ENCODE measurements at places on chromosomes 16 and 17.

DNA sequence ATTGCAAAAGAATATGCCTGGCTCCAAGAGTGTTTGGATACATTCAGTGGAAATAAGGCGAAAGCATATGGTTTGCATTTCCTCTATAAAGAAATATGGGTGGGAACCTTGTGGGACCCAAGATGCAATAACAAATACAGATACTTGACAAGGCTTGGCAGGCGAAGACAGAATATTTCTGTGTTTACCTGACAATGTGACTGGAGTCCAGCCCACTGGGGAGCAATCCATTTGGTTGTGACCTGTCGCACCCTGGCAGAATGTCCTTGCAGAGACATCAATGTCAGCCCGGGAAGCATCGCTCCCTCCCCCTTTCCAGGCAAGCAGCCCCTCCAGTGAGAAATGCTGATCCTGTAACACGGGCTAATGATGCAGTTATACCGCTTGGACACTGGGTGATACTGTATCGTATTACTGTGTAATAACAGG lies 296.6 kb downstream of the MAF start:
- DNase-seq = no peak

GRCh38 chr16:19645557-19645981 lies 72.5 kb downstream of the KNOP1 start:
- DNase-seq = no peak

GRCh38 chr16:57028086-57028485 lies 38.7 kb downstream of the NLRC5 start:
- DNase-seq = no peak

- DNase-seq = no peak
Observed at GRCh38 chr17:68733241-68734176, 132.3 kb upstream of the FAM20A start.

GRCh38 chr16:15427648-15428239 lies 6.6 kb upstream of the BMERB1 start:
- DNase-seq = no peak

- DNase-seq = no peak
Observed at GRCh38 chr16:75081179-75081859, 35.3 kb downstream of the LDHD start.

DNA sequence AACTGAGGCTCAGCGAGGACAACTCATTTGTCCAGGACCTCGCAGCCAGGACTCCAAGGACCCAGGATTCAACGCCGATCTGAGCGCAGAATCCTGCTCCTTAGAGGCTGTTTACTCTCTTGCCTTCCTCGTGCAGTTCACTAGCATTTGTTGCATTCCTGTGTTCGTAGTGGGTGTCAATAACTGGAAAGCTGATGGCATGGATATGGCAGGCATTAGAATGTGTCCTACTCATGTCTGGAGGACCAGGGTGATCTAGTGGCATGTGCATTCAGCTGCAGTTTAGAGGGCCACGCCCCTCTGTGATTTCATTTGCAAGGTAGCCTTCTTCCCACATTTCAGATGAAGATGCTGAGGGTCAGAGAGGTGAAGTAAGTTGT lies 510 bp downstream of the CRISPLD2 start:
- no peak for DNase-seq

GRCh38 chr17:703081-703875 lies 11.4 kb downstream of the VPS53 start:
- no peak for DNase-seq

GRCh38 chr16:77581706-77582105 lies 140.6 kb upstream of the NUDT7 start:
- no peak for DNase-seq

- no peak for DNase-seq
Observed at GRCh38 chr16:1120577-1120941, 24.5 kb upstream of the C1QTNF8 start.

GRCh38 chr16:12771341-12771798 lies 32.3 kb downstream of the CPPED1 start:
- DNase-seq = no peak

- no peak for DNase-seq
Observed at GRCh38 chr16:88856122-88856827, 472 bp downstream of the GALNS start.

GRCh38 chr16:87248714-87249113 lies 68.5 kb downstream of the C16orf95 start:
- DNase-seq = no peak

- peak; percentile 39 for DNase-seq
Observed at GRCh38 chr17:79042421-79043190, 18.6 kb downstream of the C1QTNF1 start.

- no peak for DNase-seq
Observed at GRCh38 chr16:62254847-62255246, 218.6 kb upstream of the CDH8 start.

- no peak for DNase-seq
Observed at GRCh38 chr16:83312718-83313245, 495.0 kb upstream of the HSBP1 start.

DNA sequence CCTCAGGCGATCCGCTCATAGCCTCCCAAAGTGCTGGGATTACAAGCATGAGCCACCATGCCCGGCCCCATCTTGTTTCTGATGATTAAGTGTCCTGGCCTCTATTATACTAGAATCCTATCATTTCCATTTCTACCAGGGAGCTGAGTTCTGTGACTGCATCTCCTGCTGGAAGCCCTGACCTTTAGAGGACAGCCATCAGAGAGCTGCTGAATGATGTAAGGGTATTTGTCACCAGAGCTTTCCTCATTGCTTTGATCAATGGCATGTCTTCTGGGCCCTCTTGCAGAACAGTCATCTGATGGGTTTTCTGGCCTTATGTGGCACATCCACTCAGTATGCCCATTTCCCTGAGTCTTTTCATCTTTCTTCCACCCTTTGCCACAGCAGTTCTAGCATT lies 39.9 kb downstream of the PSMD12 start:
- no peak for DNase-seq

DNA sequence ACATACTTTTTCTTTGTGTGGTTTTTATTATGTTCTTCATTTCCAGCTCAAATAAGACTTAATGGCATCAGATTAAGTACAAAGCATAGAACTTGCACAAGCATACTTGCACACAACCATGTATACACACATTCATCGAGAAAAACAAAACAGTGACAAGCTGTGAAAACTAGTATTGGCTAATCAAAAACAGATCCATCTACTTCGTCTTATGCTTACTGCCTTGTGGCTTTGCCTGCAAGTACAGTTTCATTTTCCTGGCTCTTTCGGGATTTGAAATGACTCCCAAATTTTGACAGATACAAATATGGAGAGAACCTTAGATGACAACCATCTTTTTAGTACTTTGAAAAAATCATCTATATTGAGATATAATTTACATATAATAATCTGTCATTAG lies 338.3 kb downstream of the BCAS3 start:
- DNase-seq = no peak

GRCh38 chr16:4011940-4012629 lies 104.2 kb downstream of the ADCY9 start:
- DNase-seq = no peak

GRCh38 chr16:67543582-67543981 lies 15.0 kb downstream of the RIPOR1 start:
- no peak for DNase-seq

DNA sequence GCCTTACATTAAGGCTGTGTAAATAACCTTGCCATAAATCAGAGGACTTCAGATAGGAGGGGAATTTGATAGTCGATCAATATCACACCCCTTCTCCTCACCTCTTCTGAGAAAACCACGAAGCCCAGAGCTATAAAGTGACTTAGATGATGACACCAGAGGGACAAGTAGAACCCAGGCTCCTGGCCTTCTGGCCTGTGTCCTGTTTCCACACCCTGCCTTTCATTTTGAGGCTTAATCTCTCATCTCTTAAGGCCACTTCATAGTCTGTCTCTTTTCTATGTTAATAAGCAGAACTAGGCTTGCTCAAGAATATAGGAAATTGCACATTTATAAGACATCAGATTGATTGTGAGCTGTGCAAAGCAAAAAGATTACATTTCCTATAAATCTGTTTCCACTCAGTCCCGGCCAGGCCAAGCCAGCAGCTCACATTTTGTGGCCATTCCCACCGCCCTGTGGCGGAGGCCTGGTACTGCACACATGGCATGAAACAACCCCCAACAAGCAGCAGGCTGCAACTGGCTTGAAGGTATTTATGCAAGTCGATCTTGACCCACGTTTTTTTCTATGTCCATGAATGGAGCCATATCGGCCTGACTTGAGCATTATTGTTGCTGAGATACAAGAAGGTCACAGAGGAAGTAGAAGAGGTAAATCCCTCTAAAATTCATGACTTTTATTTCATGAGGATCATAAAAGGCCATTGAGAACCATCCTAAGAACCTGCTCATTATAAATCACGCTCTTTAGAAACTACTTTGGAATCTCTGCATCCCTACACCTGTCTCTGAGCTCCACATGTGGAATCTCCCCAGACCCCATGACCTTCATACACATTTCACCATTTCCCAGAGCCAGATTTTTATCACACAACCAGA lies 93.7 kb downstream of the PMP22 start:
- no peak for DNase-seq

DNA sequence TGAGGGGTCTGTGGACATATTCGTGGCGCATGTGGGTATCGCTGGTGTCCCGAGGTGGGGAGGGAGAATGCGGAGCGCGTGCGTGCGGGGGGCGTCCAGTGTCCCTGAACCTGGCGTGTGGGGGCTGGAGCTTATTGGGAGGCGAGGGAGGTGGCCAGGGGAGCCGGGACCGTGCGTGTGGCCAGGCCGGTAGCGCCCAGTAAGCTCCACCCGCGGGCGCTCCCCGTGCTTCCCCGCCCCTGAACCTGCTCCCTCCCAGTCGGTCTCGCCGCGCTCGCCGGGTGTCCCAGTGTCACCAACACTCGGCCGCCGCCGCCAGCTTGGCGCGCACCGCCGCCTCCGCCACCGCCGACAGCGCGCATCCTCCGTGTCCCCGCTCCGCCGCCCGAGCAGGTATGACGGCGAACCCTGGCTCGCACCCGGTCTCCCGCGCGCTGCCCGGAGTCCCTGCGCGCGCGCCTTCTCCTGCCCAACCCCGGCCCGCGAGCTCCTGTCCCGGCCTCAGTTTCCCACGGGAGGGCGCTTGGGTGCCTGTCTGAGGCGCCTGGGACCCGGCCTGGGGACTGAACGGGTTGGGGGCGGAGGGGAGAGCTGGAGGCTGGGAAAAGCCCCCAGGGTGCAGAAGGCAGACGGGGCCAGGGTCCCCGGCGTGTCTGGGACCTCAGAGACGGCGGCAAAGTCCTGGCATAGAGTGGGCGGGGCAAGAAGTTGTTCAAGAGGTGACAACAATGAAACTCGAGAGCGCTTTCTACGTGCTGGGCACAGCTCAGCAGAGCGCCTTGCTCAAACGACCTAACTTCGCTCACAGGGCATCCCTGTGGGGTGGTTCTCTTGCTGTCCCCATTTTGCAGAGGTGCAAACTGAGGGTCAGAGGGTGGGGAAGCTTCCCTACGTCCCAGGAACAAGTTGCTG lies at the start of gene SCNN1B:
Gene SCNN1B (plus strand): TSS at position 258 of the 912 bp plus-strand sequence. CDS start 46,298 bp downstream, outside the sequence.
- no peak for DNase-seq

- DNase-seq = no peak
Observed at GRCh38 chr16:67800338-67800926, 5.9 kb downstream of the RANBP10 start.

DNA sequence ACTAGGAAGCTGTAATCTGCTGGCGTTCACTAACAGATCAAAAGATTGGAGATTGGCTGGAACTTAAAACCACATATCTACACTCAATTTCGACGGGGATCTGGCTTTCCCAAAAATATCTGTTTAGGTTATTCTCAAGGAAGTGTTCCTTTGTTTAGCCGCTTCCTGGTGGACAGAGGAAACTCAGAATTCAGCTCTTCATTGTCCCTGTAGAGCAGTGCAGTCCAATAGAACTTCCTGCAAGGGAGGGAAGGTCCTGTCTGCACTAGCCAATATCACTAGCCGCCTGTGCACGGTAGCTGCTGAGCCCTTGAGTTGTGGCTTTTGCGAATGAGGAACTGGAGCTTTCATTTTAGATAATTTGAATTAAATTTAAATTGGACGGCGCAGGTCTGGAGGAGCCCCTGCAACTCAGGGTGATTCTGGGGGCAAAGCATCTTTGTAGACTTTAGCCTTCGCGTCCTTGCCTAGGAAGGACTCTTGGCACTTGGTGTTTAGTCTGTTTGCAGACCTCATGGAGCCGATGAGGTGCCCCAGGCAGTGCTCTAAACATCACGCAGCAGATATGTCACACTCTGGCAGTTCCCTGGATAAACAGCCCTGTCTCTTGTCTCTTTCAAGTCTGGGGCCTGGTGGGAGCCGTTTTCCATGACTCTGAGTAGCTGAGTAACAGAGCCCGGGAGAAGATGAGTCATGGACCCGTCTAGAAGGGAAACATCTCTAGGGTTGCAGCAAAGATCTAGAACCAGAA lies 122.2 kb downstream of the CCDC182 start:
- DNase-seq = no peak

DNA sequence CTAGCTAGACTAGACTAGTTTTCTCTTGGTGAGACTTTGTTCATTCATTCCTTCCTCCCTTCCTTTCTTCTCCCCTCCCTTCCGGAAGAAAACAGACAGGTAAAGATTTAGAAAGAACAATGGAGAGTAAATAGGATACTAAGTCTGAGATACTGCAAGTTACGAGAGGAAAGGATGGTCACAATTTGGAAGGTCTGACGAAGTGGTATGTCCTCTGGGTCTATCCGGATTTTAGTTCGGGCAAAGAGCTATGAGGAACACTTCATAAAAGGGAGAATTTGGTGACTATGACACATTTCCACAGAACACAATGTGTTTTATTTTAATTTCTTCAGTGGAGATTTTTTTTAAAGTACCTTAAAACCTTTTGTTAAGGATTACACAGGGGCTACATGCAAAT lies 107.7 kb downstream of the BRIP1 start:
- no peak for DNase-seq

DNA sequence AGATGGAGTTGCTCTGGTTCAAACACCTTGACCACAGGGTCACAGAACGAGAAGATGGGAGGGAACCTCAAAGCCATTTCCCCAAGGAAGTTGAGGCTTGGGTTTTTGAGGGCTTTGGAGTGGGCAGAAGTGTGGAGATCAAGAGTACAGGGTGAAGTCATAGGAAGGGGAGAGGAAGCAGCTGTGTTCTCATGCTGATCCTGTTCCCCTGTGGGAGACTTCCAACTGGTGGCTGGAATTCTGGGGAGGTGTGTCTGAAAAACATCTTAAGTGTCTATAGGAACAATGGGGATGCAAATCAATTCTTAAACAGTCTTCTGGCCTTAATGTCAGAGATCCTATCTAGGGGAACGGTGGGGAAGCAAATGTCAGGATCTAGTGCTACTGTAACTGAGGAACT lies 38.8 kb upstream of the HSBP1 start:
- no peak for DNase-seq

GRCh38 chr16:12081048-12081404 lies 104.5 kb downstream of the SNX29 start:
- no peak for DNase-seq
